GM20000 (cell line): ENCODE measurements at places on chromosomes 12 and 14.

- DNase-seq = peak; percentile 87
Observed at GRCh38 chr14:102554821-102555819, 37.3 kb upstream of the RCOR1 start.

DNA sequence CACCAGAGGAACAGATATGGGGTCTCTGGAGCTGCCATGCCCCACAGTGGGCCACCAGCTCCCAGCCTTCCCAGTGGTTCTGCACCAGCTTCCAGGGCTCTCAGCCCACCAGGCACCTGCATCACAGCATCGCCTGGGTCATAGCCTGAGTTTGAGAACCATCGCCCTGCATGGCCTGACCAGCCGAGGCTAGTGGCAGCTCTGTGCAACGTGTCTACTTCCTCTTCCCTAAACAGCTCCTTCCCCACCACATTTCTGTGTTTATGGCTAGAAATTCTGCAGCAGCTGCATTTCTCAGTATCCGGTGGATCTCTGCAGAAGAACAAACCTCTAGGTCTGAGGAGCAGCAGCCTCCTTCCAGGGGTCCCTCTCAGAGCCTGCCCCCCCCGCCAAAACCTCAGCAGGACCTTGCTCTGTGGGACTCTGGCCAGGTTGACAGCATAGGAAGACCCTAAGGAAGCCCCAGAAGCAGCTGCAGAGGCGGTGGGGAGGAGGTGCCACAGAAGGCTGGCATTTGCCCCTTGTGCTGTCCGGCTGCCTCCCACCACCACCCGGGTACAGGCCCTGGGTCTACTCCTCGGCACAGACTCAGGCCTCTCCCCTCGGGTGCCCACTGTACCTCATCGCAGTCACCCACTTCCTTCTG lies 47.7 kb downstream of the PSMA6 start:
- peak; percentile 52 for DNase-seq

GRCh38 chr12:97936165-97936564 lies 473.6 kb downstream of the RMST start:
- DNase-seq = no peak

DNA sequence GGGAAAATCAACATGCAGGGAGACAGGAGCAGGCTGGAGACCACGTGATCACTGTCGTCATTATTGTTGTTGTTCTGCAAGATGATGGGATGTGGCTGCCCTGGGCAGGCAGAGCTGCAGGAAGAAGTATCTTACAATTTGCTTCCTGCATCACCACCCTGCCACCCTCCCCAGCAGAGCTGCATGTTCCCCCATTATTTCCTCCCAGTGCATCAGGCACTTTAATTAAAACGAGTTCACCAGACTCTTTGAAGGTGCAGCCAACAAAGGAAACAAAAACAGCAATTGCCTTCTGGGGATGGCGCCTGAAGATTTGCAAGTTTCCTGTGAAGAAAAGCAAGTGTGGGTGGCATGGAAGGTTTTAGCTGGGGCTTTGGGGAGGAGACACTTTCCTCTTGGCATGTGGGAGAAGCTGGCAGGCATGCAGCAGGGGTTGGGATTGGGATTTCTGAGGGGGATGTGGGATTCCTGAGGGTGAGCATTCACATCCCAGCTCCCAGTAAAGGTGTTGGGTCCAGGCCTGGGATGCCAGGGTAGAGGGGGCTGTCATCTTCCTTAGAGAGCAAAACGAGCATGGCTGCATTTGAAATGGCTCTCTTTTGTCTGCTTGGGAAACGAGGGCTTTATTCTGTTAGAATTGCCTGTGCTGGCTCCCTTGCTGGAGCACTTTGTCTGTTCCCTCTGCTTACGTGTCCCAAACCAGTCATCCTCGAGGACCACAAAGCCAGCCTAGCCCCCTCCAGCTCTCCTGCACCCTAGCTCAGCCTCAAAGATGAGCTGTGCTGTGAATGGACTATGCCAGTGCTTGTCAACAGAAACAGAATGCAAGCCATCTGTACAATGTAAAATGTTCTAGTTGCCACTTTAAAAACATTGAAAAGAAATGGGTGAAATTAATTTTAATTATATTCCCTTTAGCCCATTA lies 11.5 kb upstream of the C14orf132 start:
- no peak for DNase-seq

GRCh38 chr12:55935738-55936151 lies 4.8 kb downstream of the DGKA start:
- no peak for DNase-seq

GRCh38 chr12:126160912-126161311 lies 1095.7 kb downstream of the AACS start:
- DNase-seq = no peak

- no peak for DNase-seq
Observed at GRCh38 chr14:50697659-50698290, 29.7 kb upstream of the SAV1 start.

- no peak for DNase-seq
Observed at GRCh38 chr14:50353126-50353525, 41.0 kb downstream of the DMAC2L start.

DNA sequence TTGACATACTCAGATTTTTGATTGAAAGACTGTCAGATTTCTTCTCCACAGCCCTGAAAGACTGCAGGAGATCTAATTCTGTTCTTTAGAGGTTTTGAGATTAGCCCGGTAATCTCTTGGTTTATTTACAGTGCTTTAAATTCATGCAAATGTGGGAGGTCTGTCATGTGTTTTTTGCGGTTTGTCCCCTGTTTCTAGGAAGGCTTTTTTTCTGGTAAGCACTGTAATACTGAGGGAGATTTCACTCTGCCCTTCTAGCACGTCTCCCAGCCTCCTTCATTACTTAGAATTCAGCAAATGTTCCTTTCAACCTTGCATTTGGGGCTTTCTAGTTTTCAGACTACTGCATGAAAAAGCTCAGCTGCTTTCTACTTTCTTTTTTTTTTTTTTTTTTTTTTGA lies 31.1 kb downstream of the GPHN start:
- DNase-seq = no peak

GRCh38 chr14:74019408-74020137 lies 424 bp downstream of the BBOF1 start:
- DNase-seq = no peak

DNA sequence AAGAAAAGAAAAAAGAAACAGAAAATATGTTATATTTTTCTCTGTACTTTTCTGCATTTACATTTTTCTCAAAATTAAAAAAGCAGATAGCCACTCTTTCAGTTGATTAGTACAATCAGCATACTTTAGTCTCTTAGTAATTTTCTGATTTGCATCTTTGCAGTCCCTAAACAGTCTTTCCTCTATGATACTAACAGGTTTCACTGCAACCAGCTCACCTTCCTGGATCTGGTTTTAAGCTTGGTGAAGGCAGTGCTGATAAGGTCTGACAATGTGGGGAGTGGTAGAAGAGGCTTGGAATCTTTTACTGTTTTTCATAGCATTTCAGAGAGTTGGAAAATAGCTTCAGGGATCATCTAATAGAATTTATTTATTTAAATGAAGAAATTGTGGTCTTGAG lies 457.6 kb downstream of the ZFP36L1 start:
- no peak for DNase-seq

DNA sequence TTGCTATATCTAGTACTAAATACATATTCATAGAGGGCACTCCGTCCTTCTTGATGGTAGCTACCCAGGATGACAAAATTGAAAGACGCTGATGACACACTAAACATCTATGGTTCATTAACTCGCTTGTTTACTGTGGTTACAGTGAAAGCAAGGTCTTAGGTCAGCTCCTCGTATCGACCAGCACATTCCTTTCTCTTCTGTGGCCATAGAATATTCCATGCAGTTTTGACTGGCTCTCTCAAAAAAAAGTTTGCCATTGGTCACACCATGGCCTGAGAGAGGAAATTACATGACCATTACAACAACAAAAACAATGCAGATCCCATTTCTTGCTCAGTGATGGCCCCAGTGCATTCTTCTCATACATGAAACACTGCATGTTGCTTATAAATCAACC lies 411.4 kb upstream of the SOX5 start:
- DNase-seq = no peak

GRCh38 chr12:67288561-67288960 lies 19.4 kb downstream of the CAND1 start:
- DNase-seq = no peak
